ENCODE measurements at places on chromosomes 11 and 22.

- DNase-seq, result no peak
Measured at GRCh38 chr11:102026217-102026616, 21.0 kb upstream of the CFAP300 start.

GRCh38 chr22:41062146-41062545, 30.2 kb upstream of the EP300 start:
- no peak for DNase-seq

- DNase-seq, result no peak
Measured at GRCh38 chr11:76317296-76317695, 63.6 kb downstream of the THAP12 start.

DNA sequence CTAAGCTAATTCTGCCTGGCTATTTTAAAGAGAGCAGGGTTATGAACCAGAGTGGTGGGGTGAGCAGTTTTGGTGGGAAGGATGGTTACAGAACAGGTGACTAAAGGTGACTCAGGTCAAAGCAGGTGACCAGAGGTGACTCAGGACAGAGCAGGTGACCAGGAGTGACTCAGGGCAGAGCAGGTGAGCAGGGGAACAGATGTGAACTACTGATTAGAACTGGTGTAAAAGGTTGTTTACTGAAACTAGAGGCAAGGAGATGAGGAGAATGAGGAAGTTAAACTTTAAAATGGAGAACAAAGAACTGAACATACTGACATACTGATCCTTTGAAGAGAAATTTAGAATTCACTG, 15.4 kb upstream of the HYLS1 start:
- DNase-seq, result no peak

- no peak for DNase-seq
Measured at GRCh38 chr22:24024354-24024753, 13.2 kb downstream of the CABIN1 start.

DNA sequence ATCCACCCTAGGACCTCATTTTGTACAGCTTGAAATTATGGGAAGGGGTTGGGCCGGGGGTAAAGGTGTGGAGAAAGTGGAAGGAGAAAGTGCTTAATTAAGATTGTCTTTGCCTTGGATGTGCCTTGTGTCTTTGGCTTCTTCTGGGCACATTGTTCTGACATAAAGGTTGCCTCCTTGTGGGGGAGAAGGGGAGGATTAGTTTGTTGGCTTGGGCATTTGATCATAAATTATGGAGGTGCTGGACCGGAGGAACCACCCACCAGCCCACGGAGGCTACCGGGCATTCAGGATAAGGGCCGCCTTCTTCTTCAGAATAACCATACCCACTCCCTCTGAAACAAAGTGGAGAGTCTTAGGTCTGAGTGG, 1.3 kb downstream of the PAFAH1B2 start:
- DNase-seq, result no peak

DNA sequence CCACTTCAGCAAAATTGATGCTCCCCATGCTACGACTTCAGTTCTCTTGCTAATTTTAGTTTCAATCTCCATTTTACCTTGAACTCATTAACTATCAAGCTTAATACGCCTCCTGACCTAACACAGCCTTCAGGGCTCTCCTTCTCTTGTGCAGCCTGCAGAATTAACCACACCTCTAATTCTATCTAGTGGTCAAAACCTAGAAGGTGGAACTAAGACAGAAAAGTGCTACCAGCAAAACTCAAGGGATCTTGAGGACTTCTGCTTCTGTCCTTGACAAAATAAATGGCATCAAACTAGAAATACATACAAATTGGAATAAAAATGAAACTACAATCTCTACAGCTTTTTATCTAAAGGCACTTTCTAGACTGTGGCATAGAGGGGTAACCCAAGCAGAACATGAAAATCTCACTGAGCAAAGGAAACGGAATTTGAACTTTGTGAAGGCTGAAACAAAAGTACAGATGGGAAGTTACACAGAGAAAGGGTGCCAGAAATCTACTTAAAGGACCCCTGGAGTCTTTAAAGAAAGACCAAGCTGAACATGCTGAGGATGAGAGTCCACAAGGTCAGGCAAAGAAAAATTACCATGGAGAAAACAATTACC, 10.7 kb downstream of the CWF19L2 start:
- no peak for DNase-seq

GRCh38 chr22:19882446-19883381, 28.0 kb upstream of the GNB1L start:
- DNase-seq, result no peak

DNA sequence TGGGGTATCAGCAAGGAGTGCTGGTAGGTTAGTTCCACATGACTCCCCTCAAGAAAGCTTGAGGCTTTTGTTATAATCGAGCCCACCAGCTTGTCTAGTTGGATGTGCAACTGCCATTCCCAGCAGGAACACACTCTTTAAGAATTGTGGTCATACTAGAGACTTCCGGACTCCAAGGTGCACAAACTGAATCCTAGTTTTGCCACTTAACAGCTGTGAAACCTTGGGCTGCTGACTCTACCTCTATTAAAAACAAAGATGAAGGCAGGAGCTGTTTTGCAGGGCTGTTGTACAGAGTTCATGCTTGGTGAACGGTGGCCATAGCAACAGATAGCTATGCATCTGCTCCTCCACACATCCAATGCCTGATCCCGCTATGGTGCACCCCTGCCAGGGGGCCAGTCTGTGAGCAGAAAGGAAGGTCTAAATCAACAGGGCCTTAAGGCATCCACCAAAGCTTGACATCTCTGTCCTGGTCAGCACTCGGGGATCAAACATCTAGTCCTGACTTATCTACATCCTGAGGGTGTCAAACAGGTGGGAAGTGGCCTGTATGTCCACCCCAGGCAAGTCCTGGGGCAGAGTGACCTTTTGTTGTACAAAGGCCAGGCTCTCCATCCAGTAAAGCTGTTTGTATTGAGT, 36.4 kb downstream of the DKK3 start:
- no peak for DNase-seq

DNA sequence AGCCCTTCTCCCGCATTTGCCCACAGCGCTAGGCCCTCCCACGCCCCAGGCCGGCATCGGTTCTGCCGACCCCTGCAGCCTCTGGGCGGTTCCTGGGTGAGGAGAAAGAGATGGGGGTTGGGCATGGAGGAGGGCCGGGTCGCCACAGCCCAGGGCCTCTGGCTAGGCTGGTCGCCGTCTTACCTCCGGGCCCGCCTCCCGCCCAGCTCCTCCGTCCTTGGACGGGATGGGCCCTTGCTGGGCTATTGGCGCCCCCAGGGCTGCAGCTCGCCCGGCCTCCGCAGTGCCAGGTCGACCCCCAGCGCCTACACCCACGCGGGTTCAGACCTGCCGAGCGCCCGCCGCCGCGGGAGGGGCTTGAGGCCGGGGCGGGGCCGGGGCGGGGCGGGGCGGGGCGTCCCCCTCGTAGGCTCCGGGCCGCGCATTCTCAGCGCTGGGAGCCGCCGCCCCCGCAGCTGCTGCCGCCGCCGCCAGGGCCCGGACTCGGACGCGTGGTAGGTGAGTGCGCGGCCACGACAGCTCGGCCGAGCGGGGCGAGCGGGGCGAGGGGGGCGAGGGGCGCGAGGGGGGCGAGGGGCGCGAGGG, at the start of gene CD151:
CD151 (plus strand) TSS at position 424 of the 585 bp plus-strand sequence. CDS start 3,118 bp downstream, outside the sequence.
- no peak for DNase-seq

DNA sequence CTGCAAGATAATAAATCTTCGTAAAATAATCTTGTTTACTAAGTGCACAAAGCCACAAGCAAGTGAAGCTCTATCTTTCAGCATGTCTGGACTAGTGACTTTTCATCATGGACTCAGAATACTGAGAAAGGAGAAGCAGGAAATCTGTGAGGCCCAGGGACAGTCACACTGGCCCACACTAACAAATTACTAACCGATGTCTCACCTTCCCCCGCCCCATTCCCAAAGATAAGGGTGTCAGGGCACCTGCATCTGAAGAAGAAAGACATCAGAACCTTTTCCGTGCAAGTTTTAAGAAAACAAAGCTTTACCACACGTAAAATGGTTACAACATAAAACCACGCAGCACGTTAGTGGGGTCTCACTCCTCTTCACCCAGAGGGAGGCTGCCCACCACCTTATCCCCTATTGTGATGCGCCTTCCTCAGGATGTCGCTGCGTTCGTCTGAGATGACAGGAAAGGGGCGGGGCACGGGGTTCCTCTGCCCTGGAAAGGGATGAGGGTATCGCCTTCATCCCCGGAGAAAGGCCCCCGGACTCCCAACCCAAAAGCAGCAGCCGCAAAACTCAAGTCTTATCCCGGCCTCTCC, 616 bp downstream of the BTBD10 start:
- no peak for DNase-seq

DNA sequence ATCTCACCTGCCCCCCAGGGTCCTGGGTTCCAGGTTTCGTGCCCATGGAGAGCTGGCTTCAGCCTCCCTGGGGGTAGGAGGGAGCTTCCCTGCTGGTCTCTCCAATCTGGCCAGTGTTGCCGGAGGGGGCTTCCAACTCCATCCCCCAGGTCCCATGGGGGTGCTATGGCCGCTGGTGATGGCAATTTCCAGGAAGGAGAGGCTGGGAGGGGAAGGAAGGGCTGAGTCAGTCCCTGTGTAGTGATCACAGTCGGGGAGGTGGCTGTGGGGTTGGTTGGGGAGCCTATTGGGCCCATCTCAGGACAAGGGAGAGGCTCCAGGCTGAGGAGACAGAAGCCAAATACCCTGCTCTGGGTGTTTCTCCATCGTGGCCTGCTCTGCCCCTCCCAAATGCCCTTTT, 5.7 kb upstream of the CDC42EP2 start:
- no peak for DNase-seq

- no peak for DNase-seq
Measured at GRCh38 chr11:15884777-15885540, 471.4 kb downstream of the SOX6 start.

DNA sequence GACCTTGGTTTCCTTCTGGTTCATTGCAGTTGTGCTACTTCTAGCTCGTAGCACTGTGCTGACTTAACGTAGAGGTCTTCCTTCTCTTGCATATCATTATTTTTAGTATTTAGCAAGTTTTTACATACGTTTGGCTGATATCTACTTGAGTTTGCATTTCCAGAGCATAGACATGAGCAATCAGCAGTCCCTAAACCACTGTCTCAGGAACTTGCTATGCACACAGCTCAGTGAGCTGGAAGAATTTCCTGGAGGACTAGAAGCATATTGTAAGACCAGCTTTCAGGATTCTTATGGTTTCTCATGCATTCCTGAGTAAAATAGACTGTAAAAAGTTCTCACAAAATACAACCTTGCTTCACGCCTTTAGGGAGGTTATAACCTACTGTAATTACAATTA, 226.7 kb upstream of the PDGFD start:
- DNase-seq, result peak; percentile 70

GRCh38 chr22:30667494-30668385, at the start of gene DUSP18:
DUSP18 (minus strand) TSS chr22:30667875; CDS start chr22:30664003, 3,872 bp downstream.
- DNase-seq, result peak; percentile 49
